ENCODE measurements at places on chromosomes 3 and 15.

DNA sequence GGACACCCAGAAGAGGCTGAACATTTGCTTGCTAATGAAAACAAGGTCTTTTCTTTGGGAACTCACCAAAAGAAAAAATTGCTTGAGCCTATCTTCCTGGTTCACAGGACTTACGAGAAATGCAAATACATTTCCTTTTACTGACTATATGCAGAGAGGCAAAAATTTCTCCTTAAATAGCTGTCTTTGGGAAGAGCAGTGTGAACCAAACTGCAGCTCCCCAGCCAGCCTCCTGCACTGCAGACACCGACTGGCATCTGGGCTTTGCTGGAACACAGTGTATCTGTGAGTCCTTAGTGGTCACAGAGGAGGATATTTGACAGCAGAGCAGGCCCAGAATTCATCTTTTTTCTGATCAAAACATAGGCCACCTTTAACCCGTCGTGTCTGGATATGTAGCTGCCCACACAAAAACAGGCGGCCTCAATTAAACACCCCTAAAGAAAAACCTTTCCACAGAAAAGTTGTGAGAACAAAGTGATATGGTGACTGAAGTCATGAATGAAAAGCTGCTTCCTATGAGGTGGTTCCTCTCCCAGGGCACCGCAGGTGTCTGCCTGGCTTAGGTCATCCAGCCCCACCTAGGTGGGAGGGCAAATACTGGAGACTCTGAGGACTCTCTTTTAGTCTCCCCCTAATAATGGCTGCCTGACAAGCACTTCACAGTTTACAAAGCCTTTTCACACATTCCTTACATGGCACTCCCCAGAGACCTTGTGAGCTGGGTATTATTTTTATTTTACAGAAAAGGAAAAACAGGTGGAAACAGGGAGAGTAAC, 46.1 kb upstream of the TMEM158 start:
- no peak for DNase-seq

- no peak for DNase-seq
These were observed 346.7 kb upstream of the TGFBR2 start for GRCh38 chr3:30259730-30260129.

- DNase-seq: no peak
These were observed 23.2 kb upstream of the VILL start for GRCh38 chr3:37967260-37967881.

GRCh38 chr15:97729270-97729669, 231.2 kb upstream of the ARRDC4 start:
- DNase-seq: no peak

DNA sequence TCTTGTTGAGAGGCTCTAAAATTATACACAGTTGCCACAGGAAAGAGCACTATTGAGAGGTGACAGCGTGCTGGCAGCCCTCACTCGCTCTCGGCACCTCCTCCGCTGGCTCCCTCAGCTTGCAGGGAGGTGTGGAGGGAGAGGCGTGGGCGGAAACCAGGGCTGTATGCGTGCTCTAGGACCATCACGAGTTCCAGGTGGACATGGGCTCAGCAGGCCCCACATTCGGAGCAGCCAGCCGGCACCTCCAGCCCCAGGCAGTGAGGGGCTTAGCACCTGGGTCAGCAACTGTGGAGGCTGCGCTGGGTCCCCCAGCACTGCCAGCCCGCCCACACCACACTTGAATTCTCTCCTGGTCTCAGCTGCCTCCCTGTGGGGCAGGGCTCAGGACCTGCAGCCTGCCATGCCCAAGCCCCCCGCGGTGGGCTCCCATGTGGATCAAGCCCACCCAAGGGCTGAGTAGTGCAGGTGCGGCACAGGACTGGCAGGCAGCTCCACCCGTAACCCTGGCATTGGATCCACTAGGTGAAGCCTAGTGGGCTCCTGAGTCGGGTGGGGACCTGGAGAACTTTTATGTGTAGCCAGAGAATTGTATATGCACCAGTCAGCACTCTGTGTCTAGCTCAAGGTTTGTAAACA, 460.6 kb upstream of the ALCAM start:
- no peak for DNase-seq

DNA sequence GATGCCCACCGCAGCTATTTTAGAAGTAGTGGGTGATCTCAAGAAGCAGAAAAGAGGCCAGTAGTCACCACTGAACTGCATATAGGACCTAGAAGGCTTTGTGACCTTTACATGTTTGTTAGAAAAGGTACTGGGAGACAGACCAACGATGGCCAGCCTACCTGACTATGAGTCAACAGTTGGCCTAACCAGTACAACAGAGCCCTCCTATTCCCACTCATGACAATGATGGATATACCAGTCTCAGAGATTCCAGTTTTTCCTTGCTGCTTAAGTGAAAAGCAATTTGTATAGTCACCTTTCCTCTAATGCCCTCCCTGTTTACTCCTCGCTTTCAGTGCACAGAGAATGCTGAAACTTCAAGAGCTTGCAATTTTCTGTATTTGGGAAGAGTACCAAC, 86.6 kb upstream of the PPIB start:
- DNase-seq: no peak

DNA sequence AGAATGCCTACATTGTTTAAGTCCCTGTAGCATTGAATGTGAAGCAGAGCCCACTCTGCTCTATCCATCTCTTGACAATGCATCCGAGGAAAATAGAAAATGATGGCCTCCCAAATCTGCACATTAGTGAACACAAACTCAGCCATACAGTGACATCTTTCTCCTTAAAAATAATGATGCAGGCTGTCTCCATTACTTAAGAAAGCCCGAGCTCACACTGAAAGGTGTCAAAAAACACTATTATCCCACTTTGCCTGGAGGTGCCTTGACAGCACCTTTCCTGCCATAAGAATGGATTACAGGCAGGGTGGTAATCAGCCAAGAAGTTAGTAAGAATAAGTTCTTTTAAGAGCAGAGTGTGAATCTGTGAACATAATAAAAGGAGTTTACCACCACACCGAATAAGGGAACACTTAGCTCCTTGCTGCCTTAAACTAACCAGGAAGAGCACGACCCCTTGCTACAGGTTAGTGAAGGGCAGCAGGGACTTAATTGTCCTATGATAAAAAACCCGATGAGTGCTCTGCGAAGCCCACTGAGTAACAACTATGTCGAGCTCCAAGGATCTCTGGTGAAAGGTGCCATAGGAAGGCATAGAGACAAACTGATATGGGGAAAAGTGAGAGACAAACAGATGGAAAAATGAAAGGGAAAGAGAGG, 123.2 kb upstream of the TUSC7 start:
- DNase-seq: no peak

GRCh38 chr15:51038162-51038973, 56.3 kb downstream of the TNFAIP8L3 start:
- no peak for DNase-seq

DNA sequence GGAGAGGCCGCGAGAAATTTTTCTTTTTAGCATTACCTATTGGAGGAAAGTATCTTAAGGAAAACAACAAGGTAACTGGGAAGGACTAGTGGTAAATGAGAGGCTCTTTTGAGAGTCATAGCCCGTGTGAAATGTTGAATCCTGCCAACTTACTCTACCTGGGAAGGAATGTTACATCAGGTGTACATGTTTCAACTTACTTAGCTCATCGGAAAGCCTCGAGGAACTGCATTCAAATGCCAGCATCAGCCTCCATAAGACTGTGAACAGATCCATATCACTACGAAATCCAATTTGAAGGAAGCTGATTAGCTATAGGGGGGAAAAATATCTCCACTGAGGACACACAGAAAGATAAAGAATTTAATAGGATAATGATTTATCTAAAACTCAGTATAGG, 72.3 kb upstream of the PDZRN3 start:
- no peak for DNase-seq

GRCh38 chr3:61714225-61714624, 152.9 kb downstream of the PTPRG start:
- DNase-seq: no peak

GRCh38 chr3:102745881-102746280, 311.1 kb downstream of the ZPLD1 start:
- no peak for DNase-seq

- DNase-seq: no peak
These were observed 56.0 kb upstream of the SLC4A7 start for GRCh38 chr3:27540231-27540630.

DNA sequence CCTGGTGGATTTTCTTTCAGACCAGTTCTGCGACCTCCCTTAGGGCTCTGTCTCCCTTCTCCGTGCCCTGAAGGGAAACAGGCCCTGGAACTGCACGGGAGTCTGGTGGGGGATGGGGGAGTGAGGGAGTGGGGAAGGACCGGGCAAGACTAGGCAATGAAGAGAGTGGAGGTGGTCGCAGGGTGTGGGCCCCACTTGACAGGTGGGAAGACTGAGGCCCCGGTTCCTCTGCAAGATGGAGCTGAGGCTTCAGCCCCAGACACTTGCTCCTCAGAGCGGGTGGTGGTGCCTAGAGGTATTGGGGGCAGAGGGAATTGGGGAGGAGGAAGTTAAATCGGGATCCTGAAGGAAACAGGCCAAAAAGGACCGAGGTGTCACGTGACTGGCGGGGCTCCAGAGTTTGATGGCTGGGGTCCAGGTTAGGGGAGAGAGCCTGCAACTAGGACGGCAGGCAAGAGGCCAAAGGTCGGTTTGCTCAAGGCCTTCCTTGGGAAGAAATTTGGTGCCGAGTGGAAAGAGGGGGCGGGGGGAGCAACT, 597 bp upstream of the CAMK1 start:
- no peak for DNase-seq

DNA sequence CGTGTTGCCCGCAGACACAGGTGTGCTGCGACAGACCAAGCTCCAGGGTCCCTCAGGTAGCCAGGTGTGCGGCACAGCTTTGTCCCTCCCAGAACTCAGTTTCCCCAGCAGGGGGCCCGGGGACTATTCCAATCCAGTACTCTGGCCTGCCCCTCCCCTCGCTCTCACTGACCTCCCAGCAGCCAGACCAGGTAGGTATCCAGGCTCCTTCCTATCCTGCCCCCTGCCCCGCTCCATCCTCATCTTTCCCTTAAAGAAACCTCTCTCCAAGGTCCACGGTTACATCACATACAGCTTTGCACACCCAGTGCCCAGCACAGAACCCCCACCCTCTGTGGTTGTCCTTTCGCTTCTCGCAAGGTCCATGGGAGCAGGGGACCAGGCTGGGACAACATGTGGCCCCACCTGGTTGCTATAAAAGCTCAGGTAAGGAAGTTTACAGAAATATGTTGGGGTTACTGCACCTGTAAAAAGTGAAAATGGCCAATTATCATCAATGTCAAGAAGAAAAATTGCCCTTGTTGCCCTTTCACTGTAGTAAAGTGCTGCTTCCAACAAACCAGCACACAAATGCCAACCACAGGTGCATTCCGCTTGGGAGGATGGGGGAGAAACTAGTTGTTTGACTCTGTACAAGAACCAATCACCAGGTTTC, 7.3 kb upstream of the CYP11A1 start:
- DNase-seq: no peak

GRCh38 chr15:44734839-44735481, 1.4 kb upstream of the TRIM69 start:
- no peak for DNase-seq

- DNase-seq: no peak
These were observed 41.0 kb downstream of the MCTP2 start for GRCh38 chr15:94272251-94272898.

DNA sequence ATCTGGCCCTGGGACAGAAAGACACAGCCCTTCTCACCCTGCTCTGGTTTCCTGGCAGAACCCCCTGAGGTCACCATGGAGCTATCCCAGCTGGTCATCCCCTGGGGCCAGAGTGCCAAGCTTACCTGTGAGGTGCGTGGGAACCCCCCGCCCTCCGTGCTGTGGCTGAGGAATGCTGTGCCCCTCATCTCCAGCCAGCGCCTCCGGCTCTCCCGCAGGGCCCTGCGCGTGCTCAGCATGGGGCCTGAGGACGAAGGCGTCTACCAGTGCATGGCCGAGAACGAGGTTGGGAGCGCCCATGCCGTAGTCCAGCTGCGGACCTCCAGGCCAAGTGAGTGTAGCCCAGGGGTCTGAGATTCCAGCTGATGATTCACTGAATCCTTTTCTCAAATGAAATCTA, 61.7 kb downstream of the BOC start:
- DNase-seq: no peak

DNA sequence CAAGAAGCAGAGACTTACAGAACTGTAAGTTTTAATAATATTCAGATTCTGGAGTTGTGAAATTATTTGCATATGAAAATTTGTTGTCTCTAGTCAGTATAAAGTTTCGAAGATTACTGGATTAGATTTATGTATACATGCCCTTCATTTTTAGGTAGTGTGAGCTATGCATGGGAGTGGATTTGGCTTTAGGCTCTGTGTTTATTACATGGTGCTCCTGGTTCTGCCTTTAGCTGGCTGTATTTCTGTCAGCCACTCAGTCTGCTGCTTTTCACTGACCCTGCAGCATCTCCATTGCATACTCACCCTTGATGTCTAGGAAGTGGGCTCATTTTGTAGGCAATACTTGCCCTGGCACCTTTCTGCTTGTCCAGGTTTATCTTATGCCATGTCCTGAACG, 147.5 kb upstream of the LRRFIP2 start:
- DNase-seq: no peak

- DNase-seq: no peak
These were observed 76.6 kb downstream of the CPN2 start for GRCh38 chr3:194274424-194275085.

DNA sequence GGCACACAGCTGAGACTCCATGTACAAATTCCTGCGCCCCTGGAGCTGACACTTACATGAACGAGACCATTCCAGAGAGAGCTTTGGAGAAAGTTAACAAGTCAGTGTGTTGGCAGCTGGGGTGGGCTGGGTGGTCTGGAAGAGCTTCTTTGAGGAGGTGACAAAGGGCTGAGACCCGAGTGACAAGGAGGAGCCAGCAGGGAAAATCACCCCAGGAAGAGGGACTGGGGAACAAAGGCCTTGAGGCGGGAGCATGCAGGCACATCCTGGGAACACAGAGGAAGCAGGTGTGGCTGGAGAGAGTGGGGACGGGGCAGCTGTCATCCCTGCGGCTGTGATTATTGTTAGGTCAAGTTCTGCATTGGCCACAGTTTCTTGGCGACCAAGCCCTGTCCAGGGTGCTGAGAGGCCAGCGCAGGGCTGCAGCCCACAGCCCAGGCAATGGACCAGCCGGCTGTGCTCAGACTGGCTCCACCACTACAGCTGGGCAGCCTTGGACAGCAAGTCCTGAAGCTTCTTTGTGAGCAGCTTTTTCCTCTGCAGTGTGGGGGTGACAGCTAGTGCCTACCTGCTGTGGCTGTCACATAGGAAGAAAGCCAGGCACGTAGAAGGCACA, 34.2 kb upstream of the PRR23E start:
- DNase-seq: no peak

GRCh38 chr3:134751831-134752230, 43.2 kb upstream of the EPHB1 start:
- no peak for DNase-seq

Measured in NCI-H187 (cell line).